Coronary artery (tissue), 2 donors: ENCODE measurements at places on chromosomes 7 and 10.

- DNase-seq: no peak
Observed at GRCh38 chr10:3172081-3172445, 519 bp downstream of the PITRM1 start.

GRCh38 chr10:114388275-114388674 is 16.0 kb downstream of the AFAP1L2 start:
- DNase-seq: no peak

DNA sequence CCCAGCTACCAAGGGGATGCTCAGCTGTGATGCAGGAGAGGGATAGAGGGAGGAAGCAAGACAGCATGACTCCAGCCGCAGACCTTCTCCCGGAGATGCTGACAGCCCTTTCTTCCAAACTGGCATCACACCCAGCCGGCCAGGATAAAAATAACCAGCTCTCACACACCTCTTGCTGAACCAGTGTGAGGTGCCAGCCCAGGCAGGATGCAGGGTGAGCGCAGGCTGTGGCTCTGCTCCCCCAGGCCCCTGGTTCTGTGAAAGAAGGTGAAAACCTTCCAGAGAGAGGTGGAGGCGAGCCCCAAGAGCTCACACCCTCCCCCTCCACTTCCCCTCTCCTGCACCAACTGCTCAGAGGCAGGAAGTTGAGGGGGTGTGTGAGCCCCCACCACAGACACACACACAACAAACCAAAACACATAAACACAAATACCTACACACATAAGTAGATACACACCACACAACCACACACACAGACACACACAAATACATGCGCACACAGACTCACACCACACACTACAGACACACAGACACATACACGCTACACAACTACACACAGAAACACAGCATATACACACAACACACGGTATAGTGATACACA is 4.0 kb downstream of the GPR15LG start:
- DNase-seq: peak; percentile 61

DNA sequence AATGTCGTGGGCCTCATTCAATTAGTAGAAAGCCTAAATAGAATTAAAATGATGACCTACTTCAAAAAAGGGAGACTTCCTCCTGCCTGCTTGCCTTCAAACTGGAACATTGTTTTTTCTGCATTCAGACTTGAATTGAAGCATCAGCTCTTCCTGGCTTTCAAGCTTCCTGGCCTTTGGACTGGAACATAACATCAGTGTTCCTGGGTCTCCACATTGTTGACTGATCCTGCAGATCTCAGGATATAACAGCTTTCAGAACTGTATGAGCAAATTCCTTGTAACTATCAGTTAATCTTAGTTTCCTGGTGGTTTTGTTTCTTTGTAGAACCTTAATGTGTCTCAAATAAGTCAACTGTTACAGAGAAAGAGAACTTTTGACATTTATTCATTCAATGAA is 18.6 kb downstream of the MAGI2 start:
- DNase-seq: no peak

GRCh38 chr10:44045020-44045419 is 339.9 kb downstream of the CXCL12 start:
- no peak for DNase-seq

DNA sequence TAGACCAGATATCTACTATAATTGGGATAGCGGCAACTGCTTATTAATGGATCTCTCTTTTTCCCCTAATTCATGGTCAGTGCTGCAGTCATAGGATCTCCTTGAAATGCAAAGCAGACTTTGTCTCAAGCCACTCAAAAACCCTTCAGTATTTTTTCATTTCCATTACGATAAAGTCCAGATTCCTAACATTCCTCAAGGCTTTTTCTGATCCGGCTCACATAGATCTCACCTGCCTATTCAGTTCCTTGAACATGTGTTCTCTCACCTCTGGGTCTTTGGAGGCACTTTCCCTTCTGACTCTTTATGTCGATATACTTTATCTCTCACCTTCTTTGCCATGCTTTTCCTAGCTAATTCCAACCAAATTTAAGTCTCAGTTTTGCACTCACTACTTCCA is 25.7 kb upstream of the WASL start:
- no peak for DNase-seq

DNA sequence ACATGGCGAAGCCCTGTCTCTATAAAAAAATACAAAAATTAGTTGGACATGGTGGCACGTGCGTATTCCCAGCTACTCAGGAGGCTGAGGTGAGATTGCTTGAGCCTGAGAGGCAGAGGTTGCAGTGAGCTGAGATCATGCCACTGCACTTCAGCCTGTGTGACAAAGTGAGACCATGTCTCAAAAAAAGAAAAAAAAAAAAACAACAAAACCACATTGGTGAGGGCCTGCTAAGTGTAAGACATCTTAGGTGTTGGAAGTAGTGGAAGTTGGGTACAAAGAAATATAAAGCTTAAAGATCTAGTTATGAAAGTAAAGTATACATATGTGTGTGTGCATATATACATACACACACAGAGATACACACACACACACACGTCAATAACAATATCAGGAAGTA is 228.0 kb downstream of the EXOC4 start:
- no peak for DNase-seq

DNA sequence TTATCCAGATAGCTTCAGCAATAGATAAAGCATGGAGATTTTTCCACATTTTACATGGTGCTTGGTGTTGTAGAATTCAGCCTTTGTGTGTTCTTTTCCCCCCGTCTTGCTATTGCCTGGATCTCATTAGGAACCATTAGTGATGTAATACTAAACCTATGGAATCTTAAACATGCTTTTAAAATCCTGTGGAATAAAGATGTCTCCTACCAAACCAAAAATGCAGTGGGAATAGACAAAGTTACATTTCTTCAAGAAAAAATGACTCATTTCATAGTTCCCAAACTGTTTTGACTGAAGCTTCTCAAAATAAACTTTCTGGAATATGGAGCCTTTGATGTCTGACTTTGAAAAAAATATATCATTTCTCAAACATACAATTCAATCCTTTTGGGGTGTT is 44.0 kb downstream of the CALD1 start:
- DNase-seq: no peak

- DNase-seq: no peak
Observed at GRCh38 chr10:124842721-124843120, 41.1 kb downstream of the ABRAXAS2 start.

DNA sequence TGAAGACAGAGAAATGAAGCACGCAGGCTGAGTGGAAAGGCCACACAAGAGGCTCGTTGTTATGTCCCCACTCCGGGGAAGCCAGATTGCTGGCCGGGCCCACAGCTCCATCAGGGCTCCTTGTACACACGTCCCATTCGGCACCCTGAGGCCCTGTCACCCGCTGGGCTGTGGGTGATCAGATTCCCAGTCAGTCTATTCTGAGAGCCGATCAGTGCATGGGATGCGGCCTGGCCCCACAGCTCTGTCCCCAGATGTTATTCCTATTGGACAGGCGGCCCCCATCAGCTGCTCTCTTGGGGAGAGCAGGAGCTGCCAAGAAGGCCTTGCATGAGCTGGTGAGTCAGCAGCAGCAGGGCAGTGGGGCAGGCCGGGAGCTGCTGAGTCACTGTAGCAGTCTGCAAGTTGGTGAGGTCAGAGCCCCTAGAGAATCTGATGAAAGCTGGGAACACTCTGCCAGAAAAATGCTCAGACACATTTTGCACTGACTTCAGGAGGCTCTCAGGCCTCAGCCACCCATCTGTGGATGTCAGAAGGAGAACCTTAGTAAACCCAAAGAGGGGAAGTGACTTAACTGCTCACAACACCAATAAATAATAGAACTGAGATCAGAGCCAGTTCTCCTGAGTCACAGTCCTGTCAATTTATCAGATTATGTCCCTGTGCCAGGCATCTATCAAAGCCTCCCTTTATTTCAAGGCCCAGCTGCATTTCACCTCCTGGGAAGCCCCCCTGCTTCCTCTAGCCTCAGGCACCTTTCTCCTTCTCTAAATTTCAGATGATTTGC is 9.4 kb upstream of the PSAP start:
- DNase-seq: peak; percentile 99

GRCh38 chr7:23191022-23191421 is 9.2 kb downstream of the NUP42 start:
- DNase-seq: no peak

DNA sequence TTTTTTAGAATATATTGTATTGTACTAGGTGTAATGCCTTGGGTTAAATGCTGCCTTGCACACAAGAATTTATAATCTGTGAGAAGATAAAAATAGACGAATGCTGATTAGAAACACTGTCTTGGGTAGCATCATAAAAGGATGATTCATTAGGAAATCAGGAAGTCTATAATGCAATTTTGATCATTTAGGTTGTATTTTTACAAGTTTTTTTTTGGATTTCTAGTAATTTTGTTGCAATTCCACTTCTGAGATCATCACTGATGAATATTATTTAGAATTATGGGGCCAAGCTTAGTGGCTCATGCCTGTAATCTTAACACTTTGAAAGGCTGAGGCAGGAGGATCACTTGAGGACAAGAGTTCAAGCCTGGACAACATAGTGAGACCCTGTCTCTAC is 29.6 kb downstream of the WBP1L start:
- DNase-seq: no peak

- DNase-seq: no peak
Observed at GRCh38 chr7:134193240-134193639, 66.1 kb downstream of the LRGUK start.

DNA sequence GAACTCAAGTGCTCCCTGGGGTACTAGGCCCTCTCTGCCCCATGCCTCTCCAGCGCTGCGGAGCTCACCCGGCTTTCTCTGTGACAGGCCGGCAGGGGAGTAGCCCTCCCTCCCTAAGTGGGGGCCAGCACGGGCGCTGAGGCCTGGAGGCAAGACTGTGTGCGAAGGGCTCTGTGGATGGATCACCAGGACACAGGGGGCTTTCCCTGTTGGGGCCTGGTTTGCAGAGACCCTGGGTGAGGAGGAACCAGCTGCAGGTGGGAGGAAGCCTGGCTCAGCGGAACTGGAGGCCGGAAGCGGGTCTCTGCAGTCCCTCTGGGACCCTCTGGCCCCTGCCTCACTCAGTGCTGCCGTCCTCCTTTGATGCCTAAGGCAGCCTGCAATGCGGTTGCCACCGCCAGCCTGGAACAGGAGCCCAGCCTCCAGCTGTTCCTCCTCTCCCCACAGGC is 106.0 kb downstream of the CYTH3 start:
- no peak for DNase-seq

DNA sequence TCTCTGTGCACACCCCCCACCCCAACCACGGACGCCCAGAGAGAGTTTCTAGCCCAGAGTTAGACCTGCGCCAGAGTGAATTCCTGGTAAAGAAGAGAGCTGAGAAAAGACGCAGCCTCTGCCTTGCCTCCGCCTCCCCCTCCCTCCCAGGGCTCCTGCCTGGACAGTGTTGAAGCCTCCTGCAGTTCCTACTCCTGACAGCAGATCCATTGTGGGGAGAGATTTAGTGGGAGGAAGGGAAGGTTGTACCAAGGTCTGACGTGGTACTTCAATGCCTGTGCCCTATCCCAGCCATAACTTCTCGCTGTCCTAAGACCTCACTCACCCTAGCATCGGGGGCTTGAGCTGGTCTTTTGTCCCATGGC is 952 bp downstream of the SRRM3 start:
- no peak for DNase-seq

GRCh38 chr7:44621750-44622103 is 15.3 kb downstream of the OGDH start:
- DNase-seq: no peak

- no peak for DNase-seq
Observed at GRCh38 chr7:143435266-143435665, 8.0 kb upstream of the TAS2R60 start.

DNA sequence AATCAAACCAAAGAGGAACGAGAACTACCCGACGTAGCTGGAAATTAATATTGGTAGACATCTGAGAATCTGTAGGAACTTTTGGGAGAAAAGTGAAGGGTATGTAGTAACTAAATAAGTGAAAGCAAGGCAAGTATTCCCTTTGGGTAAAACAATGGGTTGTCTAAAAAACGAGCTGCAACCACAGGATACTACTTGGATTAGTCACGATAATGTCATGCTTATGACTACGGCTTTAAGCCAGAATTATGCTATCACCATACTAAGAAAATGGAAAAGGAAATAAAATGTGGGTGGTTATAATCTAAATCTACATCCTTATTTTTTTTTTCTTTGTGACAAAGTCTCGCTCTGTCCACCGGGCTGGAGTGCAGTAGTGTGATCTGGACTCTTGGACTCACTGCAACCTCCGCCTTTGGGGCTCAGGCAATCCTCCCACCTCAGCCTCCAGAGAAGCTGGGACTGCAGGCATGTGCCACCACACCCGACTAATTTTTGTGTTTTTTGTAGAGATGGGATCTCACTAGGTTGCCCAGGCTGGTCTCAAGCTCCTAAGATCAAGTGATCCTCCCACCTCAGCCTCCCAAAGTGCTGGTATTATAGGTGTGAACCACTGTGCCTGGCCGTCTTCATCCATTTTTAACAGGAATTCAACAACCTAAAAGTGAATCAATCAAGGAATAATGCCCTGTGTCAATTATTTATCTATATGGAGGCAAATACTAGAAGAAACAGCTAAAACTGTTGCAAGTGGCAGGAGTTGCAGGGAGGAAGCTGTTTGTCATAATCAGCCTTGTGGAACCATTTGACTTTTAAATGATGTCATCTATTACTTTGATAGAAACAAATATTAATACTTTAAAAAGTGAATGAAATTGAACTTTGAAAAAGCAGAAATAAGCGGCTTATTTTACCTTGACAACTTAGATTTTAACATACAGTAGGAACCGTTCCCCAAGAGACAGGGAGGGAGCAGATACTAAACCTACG is 189.3 kb downstream of the PRPF18 start:
- no peak for DNase-seq

GRCh38 chr10:1323951-1324350 is 267.8 kb downstream of the WDR37 start:
- DNase-seq: no peak

DNA sequence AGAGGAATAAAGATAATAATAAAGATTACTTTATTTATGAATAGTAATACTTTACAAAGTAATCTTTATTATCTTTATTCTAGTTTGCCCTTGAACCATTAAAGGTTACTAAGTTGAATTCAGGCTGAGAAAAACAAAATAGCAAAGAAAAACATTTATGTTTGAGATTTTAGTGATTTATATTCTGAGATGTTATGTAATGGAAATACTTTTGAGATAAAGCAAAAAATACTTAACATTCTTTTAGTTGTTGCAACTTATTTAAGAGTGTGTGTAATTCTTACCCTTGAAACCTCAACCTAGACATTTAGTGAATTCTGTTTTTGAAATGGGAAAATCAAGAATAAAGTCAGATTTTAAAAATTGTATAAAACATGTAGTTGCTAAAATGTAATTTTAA is 40.0 kb downstream of the MINPP1 start:
- no peak for DNase-seq
